ENCODE measurements at places on chromosomes 1 and 21.

DNA sequence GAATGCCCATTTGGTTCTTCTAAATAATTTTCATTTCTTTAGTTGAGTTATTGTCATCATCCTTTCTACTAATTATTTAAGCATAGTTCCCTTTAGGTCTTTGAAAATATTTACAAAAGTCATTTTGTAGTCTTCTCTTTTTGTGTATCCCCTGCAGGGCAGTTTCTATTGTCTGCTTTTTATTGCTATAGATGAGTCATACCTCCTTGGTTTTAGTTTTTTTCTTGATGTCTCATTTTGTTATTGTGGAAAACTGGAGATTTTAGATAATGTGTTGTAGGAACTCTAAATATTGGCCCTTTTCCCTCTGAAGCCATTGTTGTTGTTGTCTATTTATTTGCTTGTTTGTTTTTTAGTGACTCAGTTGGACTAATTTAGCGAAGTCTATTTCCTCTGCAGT, 387.9 kb downstream of the NUF2 start:
- no peak for DNase-seq

DNA sequence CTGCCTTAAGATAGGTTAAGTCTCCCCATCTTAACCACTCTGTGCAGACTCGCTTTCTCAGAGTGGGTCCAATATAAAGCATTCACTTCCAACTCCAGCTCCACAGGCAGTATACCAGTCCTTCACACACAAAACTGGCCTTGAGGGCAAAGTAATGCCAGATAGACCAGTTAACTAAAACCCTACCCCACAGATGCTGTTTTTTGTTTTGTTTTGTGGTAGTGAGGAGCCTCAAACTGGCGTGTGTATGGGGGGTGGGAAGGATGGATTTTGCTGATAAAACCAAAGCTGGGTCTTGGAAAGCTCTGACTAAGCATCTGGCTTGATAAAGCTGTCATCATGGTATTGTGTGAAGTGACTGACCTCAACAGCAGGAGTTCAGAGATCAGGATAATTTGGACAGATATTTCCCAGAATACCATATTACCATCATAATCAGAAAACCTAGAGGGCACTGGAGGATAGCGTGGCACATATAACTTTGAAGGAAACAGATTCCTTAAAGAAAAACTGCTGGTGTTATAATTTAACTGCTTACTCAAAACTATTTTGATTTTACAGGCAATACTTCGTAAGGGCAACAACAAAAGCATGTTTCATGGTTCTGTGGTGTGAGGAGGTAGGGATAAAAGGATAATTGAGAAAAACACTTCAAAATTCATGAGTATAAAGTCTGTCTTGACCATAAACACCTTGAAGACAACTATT, 29.6 kb upstream of the CPLANE2 start:
- no peak for DNase-seq

- no peak for DNase-seq
Observed at GRCh38 chr1:63877816-63878215, 104.0 kb downstream of the ROR1 start.

- no peak for DNase-seq
Observed at GRCh38 chr1:230401763-230402294, 24.3 kb downstream of the PGBD5 start.

- no peak for DNase-seq
Observed at GRCh38 chr1:25019337-25020172, 89.5 kb upstream of the RUNX3 start.

DNA sequence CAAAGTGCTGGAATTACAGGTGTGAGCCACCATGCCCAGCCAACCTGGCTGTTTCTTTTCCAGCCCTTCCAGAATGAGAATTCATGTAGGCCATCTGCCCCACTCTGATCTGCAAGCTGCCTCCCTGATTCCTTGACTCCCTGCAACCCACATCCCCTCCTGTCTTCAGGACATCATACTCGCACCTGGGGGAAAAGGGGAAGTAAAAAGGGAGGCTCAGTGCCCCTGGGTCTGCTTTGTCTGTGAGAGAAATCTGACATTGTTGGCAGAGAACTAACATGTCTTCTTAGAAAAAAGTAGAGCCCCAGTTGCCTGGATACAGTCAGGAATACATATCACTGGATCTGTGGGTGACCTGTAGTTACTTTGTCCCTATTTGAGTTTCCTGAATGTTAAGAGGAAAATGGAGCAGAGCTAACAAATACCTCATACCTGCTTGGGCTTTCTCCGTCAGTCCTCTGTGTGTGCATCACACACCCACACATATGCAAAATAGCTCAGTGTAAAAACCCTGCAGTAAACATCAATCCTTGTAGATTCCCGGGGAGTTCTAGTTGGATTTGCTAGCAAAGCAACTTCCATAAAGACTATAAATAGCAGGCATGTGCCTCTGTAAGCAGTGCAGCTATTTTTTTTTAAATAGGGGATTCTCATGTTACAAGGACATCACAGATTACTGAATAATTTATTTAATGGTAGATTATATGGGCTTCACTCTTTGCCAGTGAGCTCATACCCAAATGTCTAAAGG, 62.9 kb downstream of the TEX35 start:
- no peak for DNase-seq

- DNase-seq = no peak
Observed at GRCh38 chr1:47351305-47351704, 17.7 kb downstream of the CMPK1 start.

GRCh38 chr1:9744106-9744799, 79.5 kb downstream of the CLSTN1 start:
- no peak for DNase-seq

Data from stimulated activated CD8-positive, alpha-beta memory T cell treated with anti-CD3 and anti-CD28 coated beads, Interleukin-15, amount 100 ng/mL, for 24 hours (primary cell).